ENCODE measurements at places on chromosomes 5 and 9.

- DNase-seq: no peak
Observed at GRCh38 chr5:85684351-85684750, 933.4 kb upstream of the COX7C start.

DNA sequence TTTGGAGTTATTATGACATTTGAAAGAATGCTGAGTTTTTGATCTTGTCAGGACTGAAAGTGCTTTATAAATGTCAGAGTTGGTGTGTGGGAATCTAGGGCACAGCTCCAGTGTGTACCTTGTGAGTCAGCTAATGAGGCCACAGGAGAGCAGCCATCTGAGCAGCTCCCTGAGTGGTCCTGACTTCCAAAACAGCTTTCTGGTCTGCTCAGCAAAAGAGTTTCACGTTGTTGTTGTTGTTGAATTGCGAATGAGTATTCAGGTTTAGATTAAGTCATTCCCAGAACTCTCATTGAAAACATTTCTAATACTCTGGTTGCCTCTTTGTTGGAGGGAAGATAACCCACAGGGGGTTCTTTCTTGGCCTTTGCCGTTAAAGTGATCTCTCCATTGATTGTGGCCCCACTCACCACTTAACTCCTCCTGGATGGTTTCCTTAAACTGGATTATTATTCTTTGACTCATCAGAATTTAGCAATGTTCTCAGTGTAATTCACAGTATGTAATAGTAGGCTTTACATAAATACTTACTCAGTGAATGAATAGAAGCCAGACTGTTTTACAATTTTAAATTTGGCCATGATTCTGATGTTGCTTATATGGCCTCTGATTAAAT lies 125.1 kb upstream of the SGCD start:
- DNase-seq: no peak

DNA sequence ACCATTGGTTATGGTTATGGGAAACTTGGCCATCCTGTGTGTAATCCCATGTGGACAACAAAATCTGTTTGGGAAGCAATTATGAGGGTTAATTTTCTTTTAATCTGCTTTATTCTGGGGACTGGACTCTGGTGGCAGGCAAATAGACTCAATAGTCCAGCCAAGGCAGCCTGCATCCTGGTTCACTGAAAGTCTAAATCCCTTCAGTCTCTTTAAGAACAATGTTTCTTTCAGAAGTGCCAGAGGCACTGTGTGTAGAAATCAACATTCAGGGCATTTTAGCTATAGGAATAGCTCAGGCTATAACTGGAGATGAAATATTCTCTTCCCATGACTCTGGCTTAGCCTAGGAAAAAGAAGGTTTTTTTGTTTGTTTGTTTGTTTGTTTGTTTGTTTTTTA lies 118.0 kb downstream of the SPATA31D1 start:
- no peak for DNase-seq

- no peak for DNase-seq
Observed at GRCh38 chr9:3241290-3241689, 284.5 kb downstream of the RFX3 start.

GRCh38 chr5:2710910-2711309 lies 40.6 kb downstream of the IRX2 start:
- DNase-seq: no peak

DNA sequence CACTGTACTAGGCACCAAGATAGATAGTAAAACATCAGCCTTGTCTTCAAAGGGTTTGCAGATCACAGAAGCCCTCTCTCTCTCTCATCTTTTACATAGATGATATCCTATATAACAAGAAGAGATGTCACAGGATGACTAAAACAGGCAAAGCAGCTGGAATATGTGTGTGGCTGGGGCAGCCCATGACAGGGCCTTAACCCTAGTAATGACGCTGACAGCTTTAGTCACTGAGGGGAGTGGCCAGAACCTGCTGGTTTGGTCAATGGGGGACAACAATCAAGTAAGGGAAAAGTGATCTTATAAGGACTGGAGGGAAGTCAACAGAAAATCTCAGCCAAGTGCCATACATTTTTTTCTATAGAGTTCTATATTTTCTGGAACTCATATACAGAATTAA lies 41.9 kb upstream of the RIC1 start:
- peak; percentile 30 for DNase-seq

All from activated CD8-positive, alpha-beta memory T cell treated with anti-CD3 and anti-CD28 coated beads, Interleukin-2, amount 50 U/mL, for 4 hours (primary cell).